ENCODE measurements at places on chromosomes 13 and 19.

- DNase-seq, result no peak
Measured at GRCh38 chr19:9535934-9536333, 2.5 kb downstream of the ZNF426 start.

DNA sequence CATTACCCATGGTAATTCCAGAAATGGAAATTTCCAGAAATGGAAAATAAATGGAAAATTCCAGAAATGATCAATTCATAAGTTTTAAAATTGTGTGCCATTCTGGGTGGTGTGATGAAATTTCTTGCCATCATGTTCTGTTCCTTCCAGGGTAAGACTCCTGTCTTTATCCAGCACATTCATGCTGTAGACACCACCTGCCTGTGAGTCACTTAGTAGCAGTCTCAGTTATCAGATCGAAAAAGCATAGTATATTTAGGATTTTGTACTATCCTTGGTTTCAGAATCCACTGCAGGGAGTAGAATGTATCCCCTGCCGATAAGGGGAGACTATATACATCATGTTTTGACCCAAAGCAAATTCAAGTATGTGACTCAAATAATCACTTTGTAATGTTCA lies 26.7 kb upstream of the CSNK1A1L start:
- DNase-seq, result no peak

DNA sequence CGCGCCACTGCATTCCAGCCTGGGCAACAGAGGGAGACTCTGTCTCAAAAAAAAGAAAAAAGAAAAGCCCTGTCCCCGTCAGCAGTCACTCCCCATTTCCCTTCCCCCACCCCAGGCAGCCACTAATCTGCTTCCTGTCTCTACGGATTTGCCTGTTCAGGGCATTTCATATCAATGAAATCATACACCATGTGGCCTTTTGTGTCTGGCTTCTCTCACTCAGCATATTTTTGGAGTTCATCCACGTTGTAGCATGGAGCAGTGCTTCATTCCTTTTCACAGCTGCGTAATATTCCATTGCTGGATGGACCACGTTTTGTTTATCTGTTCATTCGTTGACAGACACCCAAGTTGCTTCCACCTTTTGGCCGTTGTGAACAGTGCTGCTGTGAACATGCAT lies 36.1 kb upstream of the KLF2 start:
- DNase-seq, result no peak

GRCh38 chr13:33186861-33187291 lies 98.7 kb downstream of the STARD13 start:
- peak; percentile 84 for DNase-seq

GRCh38 chr13:42924344-42924743 lies 67.7 kb downstream of the EPSTI1 start:
- DNase-seq, result no peak

GRCh38 chr13:51453207-51453958 lies 547 bp upstream of the INTS6 start:
- peak; percentile 81 for DNase-seq

DNA sequence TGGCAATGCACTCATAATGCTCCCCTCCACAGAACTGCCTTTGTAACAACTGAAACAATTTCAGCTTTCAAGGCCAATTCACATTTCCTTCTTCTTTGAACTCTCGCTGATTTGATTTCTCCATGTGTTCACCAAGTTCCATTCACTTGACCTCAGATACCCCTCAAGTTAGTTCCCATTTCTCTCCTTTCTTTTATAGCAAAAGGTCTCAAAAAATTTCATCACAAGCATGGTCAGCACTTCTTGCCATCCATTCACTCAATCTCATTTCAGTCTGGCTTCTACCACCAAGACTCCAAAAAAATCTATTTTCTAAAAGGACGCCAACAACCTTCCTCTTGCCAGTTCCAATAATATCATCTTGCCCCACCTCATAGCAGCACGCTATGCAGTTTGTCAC lies 135.7 kb downstream of the DIAPH3 start:
- no peak for DNase-seq

DNA sequence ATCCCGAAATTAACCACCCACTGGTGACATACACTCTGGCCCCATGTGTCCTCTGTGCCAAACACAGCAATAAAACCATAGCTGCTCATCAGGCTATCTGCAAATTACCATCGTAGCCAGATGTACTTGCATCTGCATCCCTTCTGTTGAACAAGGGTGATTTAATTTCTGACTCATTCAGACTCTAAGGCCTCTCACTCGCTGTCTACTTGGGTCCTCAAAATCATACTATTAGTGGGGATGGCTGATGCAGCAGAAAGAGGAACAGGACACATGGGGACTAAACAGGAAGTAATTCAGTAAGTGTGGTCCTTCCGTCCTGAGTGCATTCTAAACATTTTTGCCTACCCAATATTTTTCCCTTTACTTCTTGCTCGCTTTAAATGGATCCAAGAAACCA lies 2275.0 kb upstream of the PCDH20 start:
- DNase-seq, result no peak

DNA sequence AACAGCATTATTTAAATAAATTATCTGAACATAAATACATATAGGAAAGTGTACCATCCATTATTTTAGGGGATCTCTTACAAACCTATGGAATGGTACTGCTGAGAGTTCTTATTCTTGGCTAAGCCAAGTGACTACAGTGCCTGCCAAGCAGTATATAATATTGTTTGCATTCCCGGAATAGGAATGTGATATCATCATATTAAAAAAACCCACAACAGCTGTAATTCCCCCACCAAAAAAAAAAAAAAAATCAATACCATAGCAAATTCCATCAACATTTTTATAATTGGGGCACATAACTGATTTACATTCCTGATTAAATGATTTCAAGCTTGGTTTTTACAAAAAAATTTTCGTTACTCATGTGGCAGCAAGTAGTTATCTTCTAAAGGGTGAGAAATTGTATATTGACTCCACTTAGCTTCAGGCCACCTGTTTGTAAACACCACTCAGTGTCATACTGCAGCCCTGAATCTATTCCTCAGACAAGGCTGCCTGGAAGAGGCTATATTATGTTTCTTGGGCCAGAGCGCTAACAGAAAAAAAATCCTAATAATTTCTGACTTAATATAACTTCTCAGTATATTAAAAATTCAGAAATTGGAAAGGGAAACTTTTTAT lies 278.1 kb downstream of the DNAJC15 start:
- DNase-seq, result no peak

- peak; percentile 89 for DNase-seq
Measured at GRCh38 chr13:44280456-44280855, 93.2 kb upstream of the SERP2 start.

DNA sequence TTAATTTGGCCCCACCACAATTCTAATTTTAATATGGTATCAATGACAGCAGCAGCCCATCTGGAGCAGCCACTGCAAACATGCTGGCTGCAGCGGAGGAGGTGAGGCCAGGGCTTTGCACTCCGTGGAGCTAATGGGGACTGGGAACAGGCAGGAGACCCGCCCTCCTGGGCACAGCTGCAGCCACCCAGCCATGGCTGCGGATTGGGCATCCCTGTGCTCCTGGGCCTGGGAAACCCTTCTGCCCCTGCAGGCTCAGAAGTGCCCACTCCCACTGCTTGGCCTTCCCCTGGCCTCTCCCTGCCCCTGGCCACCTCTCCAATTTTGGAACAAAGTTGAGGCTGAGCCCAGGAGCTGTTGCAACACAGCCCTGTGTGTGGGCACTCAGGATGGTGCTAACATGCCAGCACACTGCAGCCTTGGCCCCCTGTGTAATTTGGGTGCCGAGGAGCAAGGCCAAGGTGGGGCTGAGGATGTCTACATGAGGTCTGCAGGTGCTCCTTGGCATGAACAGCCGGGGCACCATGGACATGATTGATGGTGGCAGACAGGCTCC lies 123.6 kb downstream of the PCDH9 start:
- DNase-seq, result no peak

GRCh38 chr19:2663920-2664571 lies 38.4 kb downstream of the GNG7 start:
- DNase-seq, result no peak

GRCh38 chr13:96822895-96823294 lies 171.4 kb downstream of the OXGR1 start:
- DNase-seq, result no peak

GRCh38 chr13:40920826-40921225 lies 98.3 kb downstream of the ELF1 start:
- DNase-seq, result peak; percentile 3

GRCh38 chr19:54178581-54179261 lies 5.8 kb upstream of the TMC4 start:
- no peak for DNase-seq

- no peak for DNase-seq
Measured at GRCh38 chr13:105519771-105520170, 1015.7 kb downstream of the EFNB2 start.

DNA sequence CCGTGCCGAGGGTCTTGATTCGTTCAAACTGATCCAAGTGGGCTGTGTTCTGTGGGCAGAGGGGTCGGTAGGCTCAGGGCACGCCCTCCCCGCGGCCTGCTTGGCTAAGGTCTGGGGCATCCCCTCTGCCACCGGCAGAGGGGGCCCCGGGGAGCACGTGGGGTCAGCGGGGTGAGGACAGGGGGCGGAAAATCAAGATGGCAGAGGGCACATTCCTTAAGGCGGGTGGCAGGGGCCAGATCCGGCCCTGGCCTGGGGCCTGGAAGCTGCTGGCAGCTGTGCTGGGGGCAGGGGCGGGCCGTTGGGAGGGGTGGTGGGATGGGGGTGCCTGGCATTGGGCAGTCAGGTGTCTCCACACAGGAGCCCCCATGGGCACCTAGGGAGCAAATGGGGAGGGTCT lies 10.7 kb downstream of the PRKACA start:
- no peak for DNase-seq

- DNase-seq, result peak; percentile 67
Measured at GRCh38 chr13:36275190-36276002, 22.2 kb downstream of the CCDC169 start.

DNA sequence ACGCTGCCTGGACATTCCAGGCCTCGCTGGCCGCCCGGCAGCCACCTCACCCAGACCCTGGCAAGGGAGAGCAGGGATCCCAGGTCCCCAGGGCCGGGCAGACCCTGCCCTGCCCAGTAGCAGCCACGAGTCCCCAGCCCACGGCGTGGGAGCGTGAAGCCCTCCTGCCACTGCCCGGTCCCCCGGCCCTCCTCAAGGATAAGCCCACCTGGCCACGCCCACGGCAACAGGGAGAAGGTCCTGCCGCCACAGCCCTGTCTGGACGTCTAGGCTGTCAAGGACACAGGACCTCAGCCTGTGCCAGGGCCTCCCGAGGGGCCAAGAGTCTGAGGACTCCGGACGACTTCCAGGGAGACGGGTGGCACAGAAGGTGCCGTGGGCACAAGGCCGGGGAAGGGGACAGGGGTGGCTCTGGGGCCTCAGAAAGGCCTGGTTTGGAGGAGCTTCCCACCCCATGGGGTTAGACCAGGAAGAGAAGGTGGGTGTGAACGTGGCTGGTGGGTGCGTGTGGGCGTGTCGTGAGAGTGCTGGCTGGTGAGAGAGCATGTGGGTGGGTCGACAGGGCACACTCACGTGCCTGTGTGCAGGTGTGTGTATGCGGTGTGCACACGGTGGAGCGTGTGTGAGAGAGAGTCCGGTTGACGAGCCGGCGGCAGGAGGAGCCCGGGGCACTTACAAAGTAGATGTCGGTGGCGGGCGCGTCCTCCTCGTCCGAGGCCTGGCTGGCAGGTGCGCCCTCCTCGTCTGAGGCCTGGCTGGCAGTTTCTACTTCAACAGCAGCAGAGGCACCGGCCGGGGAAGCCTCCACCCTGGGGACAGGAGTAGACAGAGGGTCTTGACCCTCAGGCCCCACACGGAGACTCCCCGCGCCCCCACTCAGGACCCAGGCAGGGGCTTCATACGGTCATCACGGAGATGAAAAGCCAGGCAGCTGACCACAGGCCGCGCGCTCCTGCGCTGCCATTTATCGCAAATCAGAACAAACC lies 11.9 kb upstream of the CACTIN start:
- no peak for DNase-seq

DNA sequence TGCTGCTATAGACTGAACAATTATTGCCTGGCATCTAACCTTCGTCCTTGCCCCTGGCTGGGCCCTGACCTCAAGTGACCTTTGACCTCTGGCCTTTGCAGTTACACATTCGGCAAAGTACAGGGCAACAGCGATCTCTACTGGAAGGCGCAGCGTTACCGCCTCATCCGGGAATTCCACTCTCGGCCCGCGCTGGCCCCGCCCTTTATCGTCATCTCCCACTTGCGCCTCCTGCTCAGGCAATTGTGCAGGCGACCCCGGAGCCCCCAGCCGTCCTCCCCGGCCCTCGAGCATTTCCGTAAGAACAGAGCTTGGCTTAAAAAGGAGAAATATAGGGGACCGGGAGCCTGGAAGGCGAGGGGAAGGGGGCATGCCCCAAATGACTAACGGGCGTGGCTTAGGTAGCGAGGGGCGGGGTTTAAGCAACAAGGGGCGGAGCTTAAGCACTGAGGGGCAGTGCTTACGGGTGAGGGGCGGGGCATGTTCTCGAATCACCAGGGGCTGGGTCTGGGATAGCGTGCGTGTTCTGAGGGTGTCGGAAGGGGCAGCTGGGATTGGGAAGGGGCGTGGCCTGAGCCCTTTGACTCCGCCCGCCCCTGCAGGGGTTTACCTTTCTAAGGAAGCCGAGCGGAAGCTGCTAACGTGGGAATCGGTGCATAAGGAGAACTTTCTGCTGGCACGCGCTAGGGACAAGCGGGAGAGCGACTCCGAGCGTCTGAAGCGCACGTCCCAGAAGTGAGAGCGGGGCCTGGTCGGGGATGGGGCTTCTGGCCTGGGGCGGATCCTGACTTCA lies 52.7 kb downstream of the TRPM4 start:
- DNase-seq, result no peak

DNA sequence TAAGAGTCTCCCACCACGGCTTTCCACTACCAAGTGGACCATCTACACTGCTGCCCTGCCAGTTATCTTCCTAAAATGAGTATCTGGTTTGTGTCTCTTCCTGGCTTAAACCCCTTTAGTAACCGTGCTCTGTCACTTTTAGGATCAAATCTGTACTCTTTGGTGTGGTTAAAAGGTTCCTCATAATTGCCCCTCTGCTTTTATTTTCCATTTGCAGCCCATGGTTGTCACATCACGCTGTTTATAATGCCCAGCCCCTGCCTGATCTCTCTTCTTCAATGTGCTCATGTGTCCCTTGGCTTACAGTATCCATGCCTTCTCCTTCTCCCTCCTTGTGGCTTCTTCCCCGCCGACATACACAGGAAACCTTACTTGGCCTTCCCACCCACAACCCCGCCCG lies 100.1 kb downstream of the DGKH start:
- DNase-seq, result no peak

DNA sequence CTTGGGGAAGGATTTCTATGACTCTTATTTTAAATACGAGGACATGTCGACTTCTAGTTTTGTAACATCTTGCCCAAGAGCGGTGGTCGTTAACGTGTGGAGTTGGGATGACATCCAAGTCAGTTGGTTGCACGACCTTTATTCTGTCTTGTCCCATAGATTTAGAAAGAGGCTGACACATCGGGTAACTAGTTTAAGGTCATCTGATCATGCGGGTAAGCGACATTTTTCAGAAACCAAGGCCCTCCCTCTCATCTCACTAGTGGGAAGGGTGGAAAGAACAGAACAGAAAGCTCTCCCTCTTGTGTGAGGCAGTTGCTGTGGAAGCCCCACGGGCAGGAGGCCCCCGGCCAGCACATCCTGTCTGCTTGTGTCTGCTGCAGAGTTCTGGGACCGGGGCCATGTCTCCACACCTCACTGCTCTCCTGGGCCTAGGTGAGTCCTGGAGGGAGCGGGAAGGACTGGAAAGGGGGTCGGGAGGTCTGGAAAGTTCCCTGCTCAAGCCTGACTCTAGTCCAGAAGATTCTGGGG lies at the start of gene LAIR2:
TSS of gene LAIR2 (plus strand) at position 314 of the 531 bp plus-strand sequence. CDS start at position 402, 88 bp downstream.
- no peak for DNase-seq
